ENCODE measurements at places on chromosomes 12 and 14.

- no peak for DNase-seq
These were observed 30.3 kb downstream of the ZNF605 start for GRCh38 chr12:132925597-132926414.

- no peak for DNase-seq
These were observed 417.3 kb downstream of the IPO8 start for GRCh38 chr12:30278401-30278800.

DNA sequence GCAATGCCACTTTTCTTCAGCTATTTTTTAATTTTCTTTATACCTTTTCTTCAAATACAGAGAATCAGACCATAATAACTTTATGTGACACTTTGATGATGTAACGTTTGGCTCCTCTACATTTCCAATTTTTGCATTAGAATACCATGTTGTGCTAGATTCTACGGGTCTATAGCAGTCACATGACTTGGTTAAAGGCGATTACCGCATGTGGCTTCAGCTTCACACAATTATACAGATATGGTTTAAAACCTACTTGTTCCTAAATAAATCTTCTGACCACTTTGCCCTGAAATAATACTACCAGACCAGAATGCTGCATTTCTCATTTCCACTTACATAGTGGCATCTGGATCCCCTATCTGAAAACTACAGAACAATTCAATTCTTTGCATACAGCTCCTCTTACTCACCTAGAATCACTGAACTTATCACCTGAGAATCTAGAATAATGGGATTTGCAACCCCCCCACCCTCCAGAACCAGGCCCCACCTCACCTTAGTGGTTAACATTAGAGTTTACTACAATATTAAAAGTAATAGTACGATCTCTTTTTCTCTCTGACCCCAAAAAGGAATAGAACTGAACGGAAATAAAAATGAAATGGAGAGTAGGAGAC, 1.3 kb downstream of the MAX start:
- no peak for DNase-seq

DNA sequence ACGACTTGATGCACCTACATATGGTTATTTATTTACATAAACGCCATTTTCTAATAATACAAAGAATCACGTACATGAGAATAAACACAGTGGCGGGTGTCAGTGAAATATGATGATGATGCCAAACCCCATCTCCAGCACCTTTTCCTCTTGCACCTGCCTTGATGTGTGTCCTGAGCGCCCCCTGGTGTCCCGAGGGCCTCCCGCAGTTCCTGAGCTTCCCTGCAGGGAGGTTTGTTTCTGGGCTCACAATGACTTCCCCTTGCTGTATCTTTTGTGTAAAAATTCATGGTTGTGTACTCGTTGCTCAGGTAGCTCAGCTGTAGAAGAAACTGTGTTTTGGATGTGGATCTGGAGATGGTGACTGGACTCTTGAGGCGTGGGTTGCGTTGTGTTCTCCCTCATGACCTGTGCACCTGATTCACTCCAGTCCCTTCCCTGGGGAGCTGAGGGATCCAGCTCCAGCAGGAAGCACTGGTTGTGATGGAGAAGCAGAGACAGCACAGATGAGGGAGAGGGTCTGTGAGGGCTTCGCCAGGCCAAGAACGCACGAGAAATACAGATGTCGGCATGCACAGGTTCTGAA, 1037.8 kb downstream of the TMEM121 start:
- DNase-seq: peak; percentile 27

DNA sequence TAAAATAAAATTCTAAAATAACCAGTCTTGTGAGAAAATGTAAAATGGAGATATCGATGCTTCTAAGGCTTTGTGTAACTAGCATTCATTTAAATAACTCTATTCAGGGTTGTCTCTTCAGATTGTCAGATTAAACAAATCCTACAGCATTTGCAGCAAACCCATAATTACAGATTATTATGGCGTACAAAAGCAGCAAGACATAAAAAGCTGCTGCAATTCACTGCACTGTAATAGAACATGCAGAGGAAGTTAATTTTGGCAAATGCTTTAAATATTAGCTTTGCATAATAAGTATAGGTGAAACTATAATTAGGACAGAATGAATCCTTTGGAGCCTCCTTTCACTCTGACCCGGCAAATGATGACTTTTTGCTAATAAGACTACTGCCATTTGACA, 98.3 kb downstream of the INSM2 start:
- no peak for DNase-seq

DNA sequence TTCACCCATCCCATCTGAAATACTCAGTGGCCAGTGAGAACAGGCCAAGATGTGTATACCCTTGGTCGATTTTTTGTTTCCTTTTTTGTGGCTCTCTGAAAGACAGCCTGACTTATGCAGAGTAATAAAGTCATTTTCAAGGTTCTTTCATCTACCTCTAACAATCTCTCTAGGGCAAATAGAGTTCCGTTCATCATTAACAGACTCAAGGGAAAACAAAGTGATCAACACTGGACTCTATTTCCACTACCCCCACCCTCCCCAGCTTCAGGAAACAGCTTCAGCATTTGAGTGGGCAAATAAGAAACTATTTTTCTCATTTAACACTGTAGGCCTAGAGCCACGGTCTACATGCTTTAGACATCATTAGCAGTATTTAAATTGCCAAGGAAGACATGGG, 15.9 kb downstream of the PRKAB1 start:
- no peak for DNase-seq

DNA sequence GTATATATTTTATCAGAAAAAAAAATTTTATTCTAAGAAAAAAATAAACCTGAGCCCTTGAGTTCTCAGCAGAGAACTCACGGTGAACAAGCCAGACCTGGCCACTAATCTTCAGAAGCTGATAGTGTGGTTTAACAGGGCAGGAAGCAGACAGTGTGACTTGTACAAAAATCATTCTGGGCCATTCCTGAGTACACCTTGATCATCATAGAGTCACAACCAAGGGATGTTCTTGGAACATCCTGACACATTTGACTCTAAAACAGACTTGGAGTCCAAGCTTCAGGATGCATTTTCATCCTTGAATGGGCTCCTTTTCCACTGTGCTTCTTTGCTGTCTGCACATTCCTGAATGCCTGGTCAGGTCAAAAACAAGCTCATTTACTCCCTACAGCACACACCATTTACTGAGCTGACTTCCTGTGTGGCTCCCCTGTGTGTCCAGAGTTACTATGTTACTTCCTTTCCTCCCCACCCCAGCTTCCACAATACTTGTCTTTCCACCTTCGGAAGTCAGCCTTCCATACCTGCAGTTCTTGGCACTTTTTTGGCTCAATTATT, 112.0 kb downstream of the ANO6 start:
- no peak for DNase-seq

GRCh38 chr12:41188058-41188840, at the start of gene PDZRN4:
Gene PDZRN4 (plus strand): TSS chr12:41188320.
- DNase-seq: no peak

GRCh38 chr12:89731614-89732013, 23.0 kb upstream of the ATP2B1 start:
- no peak for DNase-seq

Measured in activated CD4-positive, alpha-beta T cell treated with anti-CD3 and anti-CD28 coated beads for 1 hour (primary cell).